ENCODE measurements at places on chromosomes 3 and 15. TPM values are rescaled to one million over a fixed set of nuclear protein-coding genes. Genes with fewer than 3 reads are reported as not detected.

GABRA5 gene
- not detected for total RNA-seq

GOLGA8H gene
- total RNA-seq = 0.79 TPM

PLA2G4D gene
- 0.34 TPM for total RNA-seq

DNA sequence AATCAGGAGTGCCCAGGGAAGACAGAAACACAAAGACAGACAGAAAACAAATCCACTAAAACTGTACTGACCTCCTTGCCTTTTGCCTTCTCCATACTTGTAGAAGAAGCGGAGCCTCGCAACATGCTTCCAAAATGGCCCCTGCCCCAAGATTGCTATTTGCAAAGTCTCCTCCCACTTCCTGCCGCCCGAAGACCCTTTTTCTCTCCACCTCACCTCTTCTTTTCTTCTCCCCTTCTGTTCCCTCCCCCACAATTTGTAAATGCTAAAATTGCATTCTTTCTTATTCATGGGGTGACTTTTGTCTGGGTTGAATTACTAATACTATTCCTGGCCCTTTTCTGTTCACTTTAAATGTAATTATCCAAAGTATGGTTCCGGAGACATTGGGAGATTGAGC lies at the start of gene DPPA4:
DPPA4 (minus strand) TSS at position 154 of the 400 bp plus-strand sequence; CDS start at position 125, 29 bp downstream.
- H3K36me3 ChIP-seq = no peaks in the 10 kb centered on the region
- H3K4me1 ChIP-seq = no peaks in the 10 kb centered on the region
- no peak within 1 kb of the TSS for H3K4me3 ChIP-seq
- DNase-seq = no peak

DNA sequence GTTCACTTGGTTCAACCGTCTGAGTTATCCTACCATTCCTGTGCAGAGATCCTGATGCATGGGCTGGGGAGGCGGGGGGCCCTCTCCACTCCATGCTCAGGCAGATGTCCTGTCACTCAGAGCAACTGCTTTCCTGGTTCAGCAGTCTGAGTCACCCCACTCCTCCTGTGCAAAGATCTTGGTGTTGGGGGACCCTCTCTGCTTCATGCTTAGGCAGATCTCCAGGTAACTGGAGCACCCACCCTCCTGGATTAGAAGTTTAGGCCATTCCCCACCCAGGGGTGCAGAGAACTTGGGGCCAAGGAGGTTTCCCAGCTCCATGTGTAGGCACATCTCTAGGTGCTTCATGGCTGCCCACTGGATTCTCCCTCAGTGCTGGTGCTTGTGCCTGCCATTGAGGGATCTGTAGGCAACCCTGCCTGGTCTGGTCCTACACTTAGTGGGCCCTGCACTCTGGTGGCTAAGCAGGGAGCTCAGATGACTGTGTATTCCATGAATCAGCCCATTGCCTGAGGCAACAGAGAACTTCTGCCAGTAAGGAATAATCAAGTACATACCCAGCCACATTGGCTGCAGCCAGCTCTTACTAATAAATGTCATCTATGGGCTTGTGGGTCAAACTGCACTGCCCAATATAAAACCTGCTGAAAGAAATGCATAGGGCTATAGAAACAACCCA lies 465.4 kb upstream of the THBS1 start:
- no peaks in the 10 kb centered on the region for H3K27me3 ChIP-seq
- no peak overlapping the region for H3K4me3 ChIP-seq
- no peak overlapping the region for H3K27ac ChIP-seq
- no peak for DNase-seq

GRCh38 chr3:151285940-151286339 lies 7.6 kb upstream of the P2RY14 start:
- H3K27ac ChIP-seq = no peak overlapping the region
- no peaks in the 10 kb centered on the region for H3K36me3 ChIP-seq
- H3K4me3 ChIP-seq = no peak overlapping the region
- no peaks in the 10 kb centered on the region for H3K27me3 ChIP-seq

DNA sequence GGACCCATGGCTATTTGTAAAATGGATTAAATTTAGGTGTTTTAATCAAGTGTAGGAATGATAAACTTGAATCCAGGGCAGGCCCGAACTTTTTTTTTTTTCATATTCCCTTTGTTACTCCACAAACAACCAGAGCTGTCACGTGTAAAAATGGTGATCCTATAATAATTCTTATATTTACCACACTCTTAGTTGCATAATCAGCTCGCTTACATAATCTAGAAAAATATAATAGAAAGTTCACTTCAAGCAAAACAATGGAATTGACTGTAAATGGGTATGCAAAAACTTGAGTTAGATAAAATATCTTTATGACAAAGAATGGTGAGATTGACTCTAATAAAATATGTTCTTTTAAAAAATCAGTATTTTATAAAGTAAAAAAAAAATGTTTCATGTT lies 2.1 kb upstream of the PAQR9 start:
- no peaks in the 10 kb centered on the region for H3K4me1 ChIP-seq
- H3K27me3 ChIP-seq = no peaks in the 10 kb centered on the region
- H3K4me3 ChIP-seq = no peak overlapping the region
- H3K36me3 ChIP-seq = no peaks in the 10 kb centered on the region
- H3K27ac ChIP-seq = no peak overlapping the region

All from HCT116 (cell line).